ENCODE measurements at places on chromosomes 3 and 15. TPM values are rescaled to one million over a fixed set of nuclear protein-coding genes. Genes with fewer than 3 reads are reported as not detected.

Gene CP
- 5.8 TPM for total RNA-seq

Gene KNL1
- 28.9 TPM for total RNA-seq

Gene HDAC11
- total RNA-seq: 10.6 TPM

Gene DCUN1D1
- total RNA-seq: 68.1 TPM

Gene CNTN6
- total RNA-seq: not detected

Gene GALNT15
- 0.10 TPM for total RNA-seq

Gene TEX55
- not detected for total RNA-seq

Gene TOMM70
- total RNA-seq: 55.7 TPM

Gene PLSCR5
- not detected for total RNA-seq

Gene PLCD1
- total RNA-seq: 1.8 TPM

Gene TLR9
- not detected for total RNA-seq

Gene SNX33
- 17.0 TPM for total RNA-seq

Gene EXD1
- 0.15 TPM for total RNA-seq

Gene AQP9
- not detected for total RNA-seq

Gene MORC1
- not detected for total RNA-seq

Gene CCDC50
- 89.3 TPM for total RNA-seq

Gene CFAP92
- total RNA-seq: 0.18 TPM

Gene ASB14
- not detected for total RNA-seq

Gene CLRN1
- total RNA-seq: not detected

Gene KLF15
- 0.10 TPM for total RNA-seq

Gene MYEF2
- 71.3 TPM for total RNA-seq

Gene GPR149
- not detected for total RNA-seq

Gene CPN2
- total RNA-seq: 0.08 TPM

Gene NOX5
- total RNA-seq: 0.26 TPM

Gene CASR
- total RNA-seq: not detected

Gene SIDT1
- total RNA-seq: not detected

Gene TMEM39A
- total RNA-seq: 47.8 TPM

Gene RTP3
- total RNA-seq: not detected

Gene LRRC34
- 1.2 TPM for total RNA-seq

Gene DUOX2
- total RNA-seq: 0.08 TPM

Gene ITIH1
- total RNA-seq: 0.31 TPM

Gene C3orf70
- 0.10 TPM for total RNA-seq

Gene NMNAT3
- total RNA-seq: 1.9 TPM

Gene GPR156
- 0.39 TPM for total RNA-seq

Gene DPPA2
- total RNA-seq: not detected

Gene LTK
- total RNA-seq: not detected

Gene TICRR
- 20.5 TPM for total RNA-seq

All from Panc1 (cell line).